ENCODE measurements at places on chromosomes 1 and 21. TPM values are rescaled to one million over a fixed set of nuclear protein-coding genes. Genes with fewer than 3 reads are reported as not detected.

The PALMD gene
- 77.7 TPM for total RNA-seq

The PCBP3 gene
- total RNA-seq = 13.8 TPM

The SIK1 gene
- 18.0 TPM for total RNA-seq

The PYHIN1 gene
- 2.9 TPM for total RNA-seq

The WNT2B gene
- total RNA-seq = 6.1 TPM

The TMEM200B gene
- total RNA-seq = 21.0 TPM

The S100A12 gene
- 1.3 TPM for total RNA-seq

The HES4 gene
- total RNA-seq = 8.3 TPM

The CATSPER4 gene
- not detected for total RNA-seq

The UTP25 gene
- total RNA-seq = 6.4 TPM

The PPM1J gene
- 0.32 TPM for total RNA-seq

The GPR161 gene
- total RNA-seq = 4.5 TPM

The AIM2 gene
- total RNA-seq = 0.32 TPM

The S100A5 gene
- total RNA-seq = not detected

The ZBTB8OS gene
- 32.1 TPM for total RNA-seq

The CA6 gene
- not detected for total RNA-seq

The ANGPTL3 gene
- not detected for total RNA-seq

The KCNN3 gene
- 0.96 TPM for total RNA-seq

The PROX1 gene
- 1.8 TPM for total RNA-seq

The KLF17 gene
- not detected for total RNA-seq

The MCOLN2 gene
- total RNA-seq = 1.6 TPM

The IGSF21 gene
- total RNA-seq = 4.8 TPM

The BATF3 gene
- 1.9 TPM for total RNA-seq

The CCDC24 gene
- total RNA-seq = 5.4 TPM

The AIRE gene
- total RNA-seq = not detected

The PLA2G5 gene
- total RNA-seq = 0.88 TPM

The CD53 gene
- 36.1 TPM for total RNA-seq

The ALG14 gene
- 1.6 TPM for total RNA-seq

The PRELP gene
- total RNA-seq = 132 TPM

The STIL gene
- 2.3 TPM for total RNA-seq

The C1QB gene
- total RNA-seq = 172 TPM

The SPRR2A gene
- not detected for total RNA-seq

The SH2D5 gene
- total RNA-seq = not detected

The THEMIS2 gene
- 25.6 TPM for total RNA-seq

The LAPTM5 gene
- total RNA-seq = 41.3 TPM

The LAD1 gene
- not detected for total RNA-seq

The PRKAA2 gene
- 6.6 TPM for total RNA-seq

The FCN3 gene
- total RNA-seq = 6.0 TPM

The UMODL1 gene
- not detected for total RNA-seq

The UBL4B gene
- total RNA-seq = 0.96 TPM

The CFAP107 gene
- not detected for total RNA-seq

The ODR4 gene
- 25.9 TPM for total RNA-seq

The DCST1 gene
- total RNA-seq = 0.16 TPM

The FALEC gene
- not detected for total RNA-seq

The SPRR1B gene
- total RNA-seq = not detected

The GORAB gene
- 16.1 TPM for total RNA-seq

The ENO1 gene
- 589 TPM for total RNA-seq

The DNTTIP2 gene
- total RNA-seq = 38.3 TPM

The IL23R gene
- not detected for total RNA-seq

The GBP6 gene
- not detected for total RNA-seq

The DTL gene
- 0.66 TPM for total RNA-seq

The OBSCN gene
- 40.0 TPM for total RNA-seq

The ZBTB8A gene
- total RNA-seq = 6.6 TPM

The PCAT6 gene
- total RNA-seq = not detected

All from breast epithelium (tissue), 4 donors.